ENCODE measurements at places on chromosomes 2 and 18.

- no peak for DNase-seq
Measured at GRCh38 chr2:65487404-65487803, 55.0 kb upstream of the SPRED2 start.

GRCh38 chr2:192735447-192735846 is 540.7 kb upstream of the TMEFF2 start:
- DNase-seq = no peak

DNA sequence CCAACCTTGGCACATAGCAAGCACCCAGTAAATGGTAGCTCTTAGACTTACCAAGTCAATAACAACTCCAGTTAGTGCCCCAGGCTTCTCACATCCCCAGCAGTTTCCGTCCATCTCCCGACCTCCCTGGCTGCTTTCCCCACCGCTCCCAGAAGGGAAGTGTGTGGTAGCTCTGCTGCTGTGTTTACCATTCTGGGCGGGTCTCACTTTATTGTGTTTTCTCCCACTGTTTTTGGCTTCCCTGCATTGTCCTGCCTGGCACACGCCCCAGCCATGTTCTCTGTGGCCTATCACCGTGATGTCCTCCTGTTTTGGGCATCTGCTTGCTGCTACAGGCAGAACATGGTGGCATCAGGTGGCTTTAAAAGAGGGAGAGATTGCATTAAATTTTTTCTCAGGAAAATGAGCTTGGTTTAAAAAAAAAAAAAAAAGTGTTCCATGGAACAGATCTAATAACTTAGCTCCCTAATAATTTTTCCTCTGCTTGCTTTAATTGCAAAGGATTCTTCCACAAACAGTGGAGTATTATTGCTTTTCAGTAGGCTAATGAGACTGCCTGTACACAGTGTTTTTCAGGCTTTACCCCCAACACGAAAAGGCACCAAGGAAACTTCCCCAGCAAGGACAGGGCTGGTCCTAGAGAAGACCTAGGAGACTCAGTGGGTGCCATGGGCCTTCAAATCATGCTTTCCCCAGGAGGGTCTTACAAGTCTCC is 8.0 kb upstream of the COX7A2L start:
- peak; percentile 60 for DNase-seq

DNA sequence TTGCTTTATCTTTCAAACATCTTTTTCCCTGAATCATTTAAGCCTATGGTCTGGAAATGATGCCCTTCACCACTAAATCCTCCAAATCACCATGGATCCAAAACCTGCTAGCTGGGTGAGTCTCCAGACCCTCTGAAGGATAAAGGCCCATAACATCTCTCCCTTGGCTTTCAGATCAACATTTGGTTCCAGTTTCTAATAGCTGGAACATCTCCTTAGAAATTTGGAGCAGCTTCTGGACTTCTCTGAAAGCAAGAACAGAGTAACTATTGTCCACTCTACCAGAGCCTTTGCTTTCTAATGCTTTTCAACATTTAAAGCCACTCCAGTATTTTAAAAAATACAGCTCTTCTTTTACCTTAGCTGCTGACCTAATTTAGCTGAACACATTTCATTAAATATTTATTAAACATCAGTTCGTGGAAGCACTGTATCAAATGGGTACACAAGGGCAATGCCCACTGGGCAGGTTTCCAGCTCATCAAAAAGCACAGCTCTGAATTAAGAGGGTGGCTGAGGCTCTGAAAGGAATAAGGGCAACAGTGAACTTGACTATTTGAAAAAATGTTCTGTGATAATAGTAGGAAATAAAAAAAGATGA is 75.3 kb downstream of the GALNT3 start:
- DNase-seq = no peak

DNA sequence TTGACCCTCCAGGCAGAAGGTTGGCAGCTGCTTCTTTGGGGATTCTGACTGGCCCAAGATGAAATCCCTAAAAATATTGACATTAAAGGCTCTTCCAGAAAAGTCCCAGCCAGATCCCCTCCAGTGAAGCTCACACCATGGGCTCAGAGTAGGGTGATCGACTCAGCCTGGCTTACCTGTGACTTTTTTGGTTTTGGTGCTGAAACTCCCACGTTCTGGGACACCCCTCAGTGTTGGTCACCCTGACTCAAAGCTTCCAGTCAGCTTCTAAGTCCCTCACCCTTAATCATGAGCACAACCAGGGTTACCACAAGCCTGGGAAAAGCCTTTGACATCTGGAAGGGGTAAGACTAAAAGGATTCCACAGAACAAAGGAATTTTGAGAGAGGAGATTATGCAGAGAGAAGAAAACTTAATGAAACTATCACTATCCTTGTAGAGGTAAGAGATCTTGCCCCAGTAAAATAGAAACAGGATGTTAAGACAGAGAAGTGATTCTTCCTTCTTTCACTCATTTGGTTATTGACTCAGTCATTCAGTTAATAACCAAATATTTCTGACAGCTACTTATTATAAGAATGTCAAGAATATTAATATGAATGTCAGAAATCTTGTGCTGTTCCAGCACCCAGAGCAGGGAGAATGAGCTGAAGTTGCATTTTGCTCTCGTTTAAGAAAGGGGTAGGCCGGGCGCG is 66.8 kb upstream of the SEC11C start:
- no peak for DNase-seq

- DNase-seq = no peak
Measured at GRCh38 chr2:201242571-201243277, 17.6 kb upstream of the CASP8 start.

- no peak for DNase-seq
Measured at GRCh38 chr18:74525741-74526140, 8.6 kb upstream of the CNDP1 start.

DNA sequence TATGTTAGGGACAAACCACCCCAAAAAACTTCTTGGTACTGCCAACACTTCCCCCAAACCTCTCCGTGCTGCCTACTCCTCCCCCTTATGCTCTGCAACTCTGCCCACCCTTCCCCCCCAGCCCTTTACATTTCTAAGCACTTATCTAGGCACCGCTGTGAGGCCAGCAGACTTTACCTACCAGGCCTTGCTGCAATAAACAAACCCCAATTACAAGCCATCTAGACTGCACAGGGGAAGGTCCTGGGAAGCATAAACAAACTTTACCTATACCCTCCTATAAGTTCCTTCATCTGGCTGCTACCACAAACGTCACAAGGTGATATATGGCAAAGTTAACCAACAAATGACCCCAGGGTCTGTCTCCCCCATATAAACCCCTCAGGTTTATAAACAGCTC is 259.4 kb upstream of the GULP1 start:
- DNase-seq = no peak

GRCh38 chr2:23073671-23074070 is 311.3 kb upstream of the KLHL29 start:
- DNase-seq = no peak

- no peak for DNase-seq
Measured at GRCh38 chr2:10924441-10924840, 12.7 kb downstream of the KCNF1 start.

DNA sequence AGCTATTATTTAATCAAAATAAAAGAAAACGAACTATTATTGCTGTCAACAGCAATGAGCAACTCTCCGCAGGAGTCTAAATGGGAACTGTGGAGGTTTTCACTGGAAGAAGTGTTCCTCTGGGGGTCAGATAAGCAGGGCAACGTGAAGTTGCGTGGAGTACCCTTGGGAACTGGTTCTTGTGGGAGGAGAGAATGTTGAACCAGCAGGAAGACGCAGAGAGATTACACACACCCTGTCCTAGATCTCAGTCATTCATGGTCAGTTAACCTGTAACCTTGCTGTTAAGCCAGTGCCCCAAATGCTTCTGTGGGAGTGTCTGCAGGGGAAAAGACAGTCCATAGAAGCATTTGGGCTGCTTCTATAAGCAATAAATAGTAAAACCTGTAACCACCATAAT is 20.4 kb upstream of the CABLES1 start:
- no peak for DNase-seq

DNA sequence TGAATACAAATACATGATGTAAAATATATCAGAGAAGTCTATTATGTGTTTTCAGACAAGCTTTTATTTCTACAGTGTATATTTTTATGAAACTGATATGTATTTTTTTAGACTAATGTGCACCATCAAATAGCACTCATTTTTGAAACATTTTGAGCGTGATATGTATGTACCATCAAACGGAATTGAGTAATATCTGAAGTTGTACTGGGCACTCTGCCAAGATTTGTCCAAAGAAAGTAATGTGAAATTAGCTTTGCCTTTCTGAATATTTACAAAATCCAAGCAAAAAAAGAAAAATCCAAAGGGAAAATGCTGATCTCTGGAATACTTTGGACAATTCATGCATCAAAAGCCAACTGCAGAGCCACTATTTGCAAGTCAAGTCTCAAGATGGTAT is 972.0 kb downstream of the DPP10 start:
- DNase-seq = no peak

DNA sequence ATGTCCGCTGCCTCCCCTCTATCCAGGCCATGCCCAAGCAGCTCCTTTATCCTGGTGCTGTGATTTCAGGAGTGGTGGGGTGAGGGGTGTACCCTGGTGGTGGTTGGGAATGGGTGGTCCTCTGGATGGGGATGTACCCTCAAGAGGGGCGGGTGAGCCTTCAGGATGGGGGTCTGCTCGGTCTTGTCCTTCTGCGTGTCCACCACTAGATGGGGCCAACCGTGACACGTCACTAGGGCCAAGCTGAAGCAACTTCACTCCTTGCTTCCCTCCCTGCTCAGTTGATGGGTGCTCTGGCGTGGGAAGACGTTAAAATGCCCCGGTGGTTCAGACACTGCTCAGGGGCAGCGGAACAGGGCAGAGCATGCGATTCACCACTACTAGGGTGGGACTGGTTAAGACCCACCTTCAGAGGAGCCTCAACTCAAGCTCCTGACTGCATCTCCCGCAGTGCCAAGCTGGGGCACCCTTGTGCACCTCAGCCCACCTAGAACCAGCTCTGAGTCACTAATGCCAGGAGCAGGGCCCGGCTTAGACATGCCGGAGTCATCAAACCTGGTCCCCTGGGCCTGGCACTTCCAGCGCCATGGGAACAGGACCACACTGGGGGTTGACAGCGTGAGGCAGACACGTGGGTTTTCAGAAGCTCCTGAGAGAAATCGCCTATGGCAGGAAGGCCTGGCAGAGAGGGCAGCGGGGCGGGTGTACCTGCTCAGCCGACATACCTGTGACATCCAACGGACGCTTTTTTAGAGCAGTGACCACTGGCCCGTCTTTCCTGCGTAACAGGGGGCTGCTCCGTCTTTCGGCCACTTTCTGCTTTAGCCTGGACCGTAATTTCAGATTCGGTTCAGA is 256.7 kb downstream of the HDAC4 start:
- no peak for DNase-seq
